ENCODE measurements at places on chromosomes 13 and 19.

- DNase-seq = no peak
These were observed 10.3 kb downstream of the PTPRS start for GRCh38 chr19:5330307-5330720.

- no peak for DNase-seq
These were observed 128.9 kb downstream of the COG6 start for GRCh38 chr13:39784347-39784746.

DNA sequence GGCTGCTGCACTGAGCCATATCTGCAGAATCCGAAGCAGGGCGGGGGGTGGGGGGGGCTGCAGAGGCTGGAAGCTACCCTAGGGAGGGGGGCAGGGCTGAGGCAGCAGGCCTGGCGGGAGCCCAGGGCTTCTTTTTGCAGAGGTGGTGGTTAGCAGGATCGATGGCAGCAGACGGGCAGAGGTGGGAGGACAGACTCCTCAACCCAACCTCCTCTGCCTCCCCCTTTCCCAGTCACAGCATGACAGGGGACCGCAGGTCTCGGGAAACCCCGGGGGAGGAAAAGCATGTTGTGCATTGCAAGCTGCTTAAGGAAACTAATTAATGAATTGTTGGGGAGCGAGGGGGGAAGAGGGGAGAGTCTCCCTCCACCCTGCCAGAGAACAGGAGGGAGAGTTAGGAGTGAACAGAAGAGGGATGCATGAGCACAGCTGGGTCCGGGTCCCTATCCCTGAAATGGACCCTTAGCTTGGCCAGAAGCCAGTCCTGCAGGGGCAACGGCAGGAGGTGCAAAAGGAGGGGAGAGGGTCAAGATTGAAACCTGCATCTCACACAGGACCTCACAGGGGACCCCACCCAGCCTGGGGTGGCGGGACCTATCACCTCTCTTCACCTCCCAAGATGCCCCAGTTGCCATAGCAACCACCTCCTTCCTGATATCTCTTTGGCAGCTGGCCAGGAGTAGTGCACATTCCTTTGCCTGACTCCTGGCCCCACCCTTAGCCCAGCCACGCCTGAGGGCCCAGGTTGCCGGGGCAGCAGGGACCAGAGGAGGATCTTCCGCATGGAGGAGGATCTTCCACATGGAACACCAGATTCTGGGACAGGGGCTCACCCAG, 1.8 kb downstream of the FXYD7 start:
- no peak for DNase-seq

GRCh38 chr13:42312817-42313431, 41.0 kb downstream of the AKAP11 start:
- no peak for DNase-seq

- no peak for DNase-seq
These were observed 20.2 kb downstream of the EVI5L start for GRCh38 chr19:7850000-7850813.

DNA sequence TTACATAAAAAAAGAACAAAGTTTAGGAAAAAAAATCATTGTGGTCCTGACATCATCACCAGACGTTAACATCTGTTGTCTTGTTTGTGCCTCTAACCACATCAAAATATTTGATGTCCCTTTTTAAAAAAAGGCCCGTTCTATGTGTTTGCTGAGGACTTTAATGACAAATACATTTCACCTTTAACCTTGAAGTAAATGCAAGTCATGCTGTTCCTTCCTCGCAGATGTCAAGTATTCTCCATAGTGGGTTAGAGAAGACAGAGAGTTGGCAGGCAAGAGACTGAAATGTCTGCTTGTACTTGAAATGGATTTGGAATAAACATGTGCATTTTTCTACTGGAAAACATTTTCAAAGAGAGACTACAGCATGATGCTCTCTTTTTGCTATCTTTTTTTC, 134.9 kb downstream of the FGF9 start:
- DNase-seq = no peak

DNA sequence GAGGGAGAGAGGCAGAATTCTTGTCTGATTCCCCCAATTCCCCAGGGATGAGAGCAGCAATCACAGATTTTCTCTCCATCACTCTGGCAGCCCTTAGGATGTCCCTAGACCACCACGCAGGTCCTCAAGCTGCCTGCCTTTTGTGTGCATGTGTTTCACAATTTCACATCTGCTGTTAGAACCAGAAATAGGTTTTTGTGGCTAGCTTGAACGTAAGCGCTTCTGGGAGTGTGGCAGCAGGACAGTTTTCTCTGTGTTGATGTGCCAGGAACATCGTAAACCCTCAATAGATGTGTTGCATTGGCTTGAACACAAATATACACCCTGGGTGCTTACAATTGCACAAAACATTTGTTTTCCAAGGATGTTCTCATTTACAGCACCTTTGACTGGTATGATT, 78.8 kb upstream of the TMTC4 start:
- DNase-seq = no peak

DNA sequence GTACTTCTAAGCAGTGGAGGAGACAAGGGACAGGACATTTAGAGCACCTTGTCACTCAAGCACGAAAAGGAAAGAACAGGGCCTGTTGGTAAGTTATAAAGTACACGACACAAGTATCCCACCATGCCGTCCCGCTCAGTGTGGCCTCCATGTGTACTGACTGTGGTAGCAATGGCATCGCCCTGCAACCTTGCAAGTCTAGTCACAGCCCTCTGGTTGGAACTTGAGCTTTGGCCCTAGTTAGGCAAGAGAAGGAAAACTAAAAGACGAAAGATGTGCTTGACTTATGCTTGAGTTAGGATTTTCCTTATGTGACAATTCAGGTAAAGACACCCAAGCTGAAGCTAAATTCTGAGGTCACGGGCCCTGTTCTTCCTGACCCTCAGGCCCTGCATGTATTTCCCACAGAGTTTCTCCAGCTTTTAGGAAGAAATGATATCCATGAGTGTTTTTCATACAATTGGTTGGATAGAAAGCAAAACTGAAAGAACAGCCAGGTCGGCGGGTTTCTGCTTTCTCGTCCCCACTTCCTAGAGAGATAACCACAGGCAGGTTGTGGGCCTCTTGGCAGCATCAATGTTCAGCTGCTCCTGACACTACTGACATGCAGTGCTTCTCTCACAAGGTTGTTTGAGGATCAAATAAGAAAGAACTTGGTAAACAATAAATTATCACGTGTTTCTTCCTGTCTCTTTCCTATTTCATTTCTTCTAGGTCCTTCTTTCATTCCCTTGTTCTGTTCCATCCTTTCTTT, 216.2 kb downstream of the IRS2 start:
- no peak for DNase-seq
